AG20443 (cell line): ENCODE measurements at places on chromosomes 4 and X.

- DNase-seq: peak; percentile 43
Measured at GRCh38 chr4:167234316-167234881, at the start of gene SPOCK3. SPOCK3 (minus strand) TSS chr4:167234494.

DNA sequence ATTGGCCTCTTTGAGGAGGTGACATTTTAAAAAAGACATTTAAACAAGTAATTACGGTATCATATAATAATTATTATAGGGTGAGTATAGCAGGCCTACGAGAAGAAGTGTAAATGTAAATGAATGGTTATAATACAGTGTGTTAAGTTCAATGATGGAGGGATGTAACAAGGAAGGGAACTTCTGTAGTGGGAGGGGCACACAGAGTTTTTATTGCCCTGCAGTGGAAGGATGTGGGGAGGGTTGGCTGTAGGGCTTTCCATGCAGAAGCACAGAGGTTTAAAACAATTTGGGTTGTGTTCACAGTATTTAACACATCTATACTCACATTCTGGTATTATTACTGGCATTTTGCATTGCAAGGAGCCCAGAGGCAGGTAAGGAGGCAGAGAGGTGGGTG is 41.1 kb downstream of the AFF1 start:
- DNase-seq: no peak

- DNase-seq: no peak
Measured at GRCh38 chr4:11748164-11748872, 319.6 kb upstream of the HS3ST1 start.

GRCh38 chr4:89123451-89123851 is 12.1 kb downstream of the TIGD2 start:
- DNase-seq: no peak

- DNase-seq: no peak
Measured at GRCh38 chrX:18793601-18794089, 86.2 kb downstream of the PPEF1 start.

GRCh38 chr4:7873881-7874280 is 65.8 kb downstream of the AFAP1 start:
- no peak for DNase-seq

- DNase-seq: no peak
Measured at GRCh38 chrX:45801554-45801953, 600.9 kb upstream of the DIPK2B start.

DNA sequence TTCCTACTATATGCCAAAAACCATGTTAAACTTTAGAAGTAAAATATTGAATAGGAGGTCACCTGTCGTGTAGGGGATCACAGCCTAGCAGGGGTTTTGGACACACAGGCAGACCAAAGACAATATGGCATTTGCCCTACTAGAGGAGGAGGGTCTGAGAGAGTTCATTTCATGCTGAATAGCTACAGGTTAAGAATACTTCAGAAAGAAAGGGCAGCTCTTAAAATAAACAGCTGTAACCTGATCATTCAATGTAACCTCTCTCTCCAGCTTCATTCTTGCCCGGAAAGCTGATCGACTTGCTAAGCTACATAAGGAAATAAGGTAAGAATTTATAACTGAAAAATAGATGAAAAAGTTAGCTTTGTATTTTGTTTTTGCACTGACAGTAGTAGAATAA is 79.9 kb downstream of the MAOA start:
- no peak for DNase-seq
